ENCODE measurements at places on chromosomes 4 and X. TPM values are rescaled to one million over a fixed set of nuclear protein-coding genes. Genes with fewer than 3 reads are reported as not detected.
A peak's percentile ranks its signal among the peaks of the same experiment; 100 is the strongest.

Gene MECP2
- 57.8 TPM for total RNA-seq

- peaks cover 2% of the 10 kb centered on the region for H3K36me3 ChIP-seq
- peaks cover 27% of the 10 kb centered on the region for H3K4me1 ChIP-seq
- H3K4me3 ChIP-seq, result peak within 1 kb of the TSS; percentile 88
- H3K27me3 ChIP-seq, result no peaks in the 10 kb centered on the region
- DNase-seq, result peak; percentile 80
Observed at GRCh38 chrX:54495814-54496516, at the start of gene FGD1. Gene FGD1 (minus strand): TSS chrX:54496234. CDS start chrX:54495432, 802 bp downstream.

DNA sequence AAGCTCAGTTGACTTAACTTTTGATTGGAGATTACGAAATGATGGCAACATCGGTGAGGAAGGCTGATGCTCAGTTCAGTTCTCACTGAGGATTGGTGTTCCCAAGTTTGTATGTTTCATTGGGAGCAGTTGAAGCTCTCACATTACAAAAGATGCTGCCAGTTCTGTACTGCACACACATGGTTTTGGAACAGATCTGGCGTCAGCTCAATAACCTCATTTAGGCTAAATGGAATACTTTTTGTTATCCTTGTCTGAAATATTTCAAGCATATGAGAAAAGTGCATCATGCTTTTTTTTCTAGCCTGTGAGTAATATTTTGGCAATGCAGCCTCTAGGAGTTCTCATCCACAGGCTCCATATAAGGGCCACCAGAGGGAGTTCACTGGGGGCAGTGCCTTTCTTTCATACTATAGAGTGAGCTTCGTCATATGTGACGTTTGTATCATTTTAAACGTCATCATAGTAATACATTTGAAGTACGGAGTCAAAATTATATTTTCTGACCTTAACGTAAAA, 4.1 kb downstream of the ENPEP start:
- peak overlapping the region; percentile 49 for H3K27ac ChIP-seq
- H3K27me3 ChIP-seq, result no peaks in the 10 kb centered on the region
- no peak overlapping the region for H3K4me3 ChIP-seq
- H3K36me3 ChIP-seq, result no peaks in the 10 kb centered on the region
- DNase-seq, result no peak

GRCh38 chr4:64174247-64174882, 234.9 kb downstream of the TECRL start:
- no peaks in the 10 kb centered on the region for H3K4me1 ChIP-seq
- H3K27ac ChIP-seq, result no peak overlapping the region
- no peaks in the 10 kb centered on the region for H3K27me3 ChIP-seq
- no peak overlapping the region for H3K4me3 ChIP-seq

Gene ADGRG2
- total RNA-seq, result 1.0 TPM

Gene LNX1
- total RNA-seq, result 14.0 TPM

Gene DCAF4L1
- not detected for total RNA-seq

Gene FAM184B
- not detected for total RNA-seq

DNA sequence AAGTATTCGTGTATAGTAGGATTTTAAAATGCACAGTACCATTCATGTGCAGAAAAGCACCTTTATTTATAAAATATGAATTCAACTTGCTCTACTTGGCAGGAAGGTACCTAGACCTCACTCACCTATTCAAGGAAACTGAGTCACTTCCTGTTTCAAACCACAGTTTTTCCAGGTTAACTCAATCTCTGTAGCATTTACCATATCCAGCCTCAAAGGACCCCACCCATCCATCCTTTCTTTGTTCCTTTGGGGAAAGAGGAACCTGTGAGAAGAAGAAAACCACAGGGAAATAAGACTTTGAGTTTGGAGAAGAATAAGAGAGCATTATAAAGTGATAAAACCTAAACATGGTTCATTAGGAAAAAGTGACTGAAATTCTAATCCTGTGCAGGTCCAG, 250.7 kb downstream of the CBR4 start:
- no peak overlapping the region for H3K27ac ChIP-seq
- H3K36me3 ChIP-seq, result peaks cover 37% of the 10 kb centered on the region
- no peaks in the 10 kb centered on the region for H3K27me3 ChIP-seq
- no peak overlapping the region for H3K4me3 ChIP-seq
- H3K4me1 ChIP-seq, result peaks cover 1% of the 10 kb centered on the region

GRCh38 chr4:78863991-78864390, 75.2 kb downstream of the PAQR3 start:
- H3K27me3 ChIP-seq, result no peaks in the 10 kb centered on the region
- H3K36me3 ChIP-seq, result peaks cover 6% of the 10 kb centered on the region
- peaks cover 1% of the 10 kb centered on the region for H3K4me1 ChIP-seq
- no peak overlapping the region for H3K4me3 ChIP-seq
- no peak for DNase-seq

Gene EREG
- total RNA-seq, result 0.22 TPM

DNA sequence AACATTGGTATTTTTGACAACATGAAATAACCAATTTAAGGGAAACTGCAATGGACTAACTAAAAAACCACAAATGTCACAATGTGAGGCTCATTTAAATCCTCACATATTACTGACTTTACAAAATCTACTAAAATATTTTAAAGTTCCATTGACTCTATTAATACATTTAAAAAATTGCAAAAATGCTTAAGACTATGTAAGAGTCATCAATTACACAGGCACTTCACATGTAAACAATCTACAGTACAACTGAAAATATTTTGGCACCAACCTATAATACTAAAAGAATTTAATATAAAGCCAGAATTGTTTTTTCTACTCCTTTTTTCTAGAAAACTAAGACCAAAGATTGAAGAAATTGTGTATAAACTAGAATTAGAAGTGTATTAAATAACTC, 76.8 kb upstream of the RBMXL3 start:
- peaks cover 41% of the 10 kb centered on the region for H3K36me3 ChIP-seq
- no peaks in the 10 kb centered on the region for H3K27me3 ChIP-seq
- no peak overlapping the region for H3K4me3 ChIP-seq
- H3K27ac ChIP-seq, result no peak overlapping the region

Gene SPP1
- 30.3 TPM for total RNA-seq

DNA sequence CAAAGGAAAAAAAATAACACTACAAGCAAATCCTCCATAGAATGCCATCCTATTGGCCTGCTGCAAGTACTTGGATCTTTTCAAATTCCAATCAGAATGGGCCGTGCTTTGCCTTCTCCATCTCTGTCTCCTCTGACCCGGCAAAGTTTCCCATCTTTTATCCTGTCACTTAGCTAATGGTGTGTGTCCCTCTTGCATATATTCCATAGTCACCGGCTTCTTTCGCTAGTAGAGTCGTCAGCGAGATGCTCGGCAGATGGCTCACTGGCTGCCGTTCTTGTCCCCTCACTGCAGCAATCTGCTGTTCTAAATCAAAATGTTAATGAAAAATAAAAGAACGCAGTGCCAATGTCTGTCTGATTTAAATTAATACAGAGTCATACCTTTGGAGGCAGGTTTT, 22.1 kb downstream of the GRIA3 start:
- no peak overlapping the region for H3K27ac ChIP-seq
- no peaks in the 10 kb centered on the region for H3K27me3 ChIP-seq
- DNase-seq, result no peak
- H3K4me3 ChIP-seq, result no peak overlapping the region
- no peaks in the 10 kb centered on the region for H3K36me3 ChIP-seq

DNA sequence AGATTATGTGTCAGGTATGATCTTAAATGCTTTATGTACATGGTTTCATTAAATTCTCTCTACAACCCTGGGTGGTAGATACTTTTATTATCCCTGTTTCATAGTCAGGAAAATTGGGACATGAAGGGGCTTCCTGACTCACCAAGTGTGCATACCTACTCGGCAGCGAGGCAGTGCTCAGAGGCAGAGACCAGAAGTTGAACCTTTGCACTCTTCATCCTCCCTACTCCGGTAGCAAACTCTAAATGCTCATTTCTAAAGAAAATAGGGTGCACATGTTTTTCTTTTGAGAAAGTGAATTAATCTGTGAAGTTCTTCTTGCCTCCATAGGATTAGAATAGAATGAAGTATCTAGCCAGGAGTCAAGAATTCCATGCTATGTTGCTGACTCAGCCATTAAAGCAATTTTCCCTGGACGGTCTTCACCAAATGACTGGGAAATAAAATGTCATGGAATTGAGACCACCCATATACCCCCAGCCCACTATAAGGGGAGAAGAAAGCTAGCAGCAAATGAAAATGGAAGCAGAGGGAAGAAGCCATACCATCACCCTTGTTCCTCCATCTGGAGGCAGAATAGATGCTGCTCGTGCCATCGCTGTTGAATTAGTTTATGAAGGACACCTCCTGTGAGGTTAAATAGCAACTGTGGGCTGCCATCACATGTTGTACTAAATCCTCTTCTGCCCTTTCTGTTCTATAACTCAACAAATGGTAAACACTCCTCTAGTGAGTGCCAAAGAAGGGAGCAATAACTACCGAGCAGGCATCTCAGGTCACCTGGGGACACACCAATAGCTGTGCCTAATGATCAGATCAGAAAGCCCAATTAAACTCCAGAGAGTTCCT, 355.4 kb downstream of the CAMK2D start:
- no peak for DNase-seq
- no peaks in the 10 kb centered on the region for H3K36me3 ChIP-seq
- no peaks in the 10 kb centered on the region for H3K27me3 ChIP-seq
- no peaks in the 10 kb centered on the region for H3K4me1 ChIP-seq
- no peak overlapping the region for H3K27ac ChIP-seq
- H3K4me3 ChIP-seq, result no peak overlapping the region

Gene USP51
- total RNA-seq, result 5.1 TPM

GRCh38 chr4:99868126-99868596, 26.1 kb downstream of the LAMTOR3 start:
- peak overlapping the region; percentile 13 for H3K27ac ChIP-seq
- H3K4me3 ChIP-seq, result no peak overlapping the region
- DNase-seq, result peak; percentile 42

DNA sequence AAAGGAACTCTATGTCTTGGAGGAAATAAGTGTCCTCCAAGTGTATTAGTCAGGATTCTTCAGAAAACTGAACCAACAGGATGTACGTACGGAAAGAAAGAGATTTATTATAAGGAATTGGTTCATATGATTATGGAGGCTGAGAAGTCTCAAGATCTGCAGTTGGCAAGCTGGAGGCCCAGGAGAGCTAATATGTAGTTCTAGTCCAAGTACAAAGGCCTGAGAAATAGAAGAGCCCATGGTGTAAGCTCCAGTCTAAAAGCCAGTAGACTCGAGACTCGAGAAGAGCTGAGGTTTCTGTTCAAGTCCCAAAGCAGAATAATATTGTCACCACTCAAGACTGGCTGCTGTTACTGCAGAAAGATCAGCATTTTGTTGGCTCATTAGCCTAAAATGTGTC, 65.3 kb upstream of the EFNB1 start:
- peaks cover 18% of the 10 kb centered on the region for H3K27me3 ChIP-seq
- no peaks in the 10 kb centered on the region for H3K36me3 ChIP-seq
- H3K4me1 ChIP-seq, result no peaks in the 10 kb centered on the region

Gene NALF2
- total RNA-seq, result 0.11 TPM

Gene TMEM35A
- total RNA-seq, result 6.2 TPM

GRCh38 chrX:13750812-13751211, 16.3 kb downstream of the OFD1 start:
- peaks cover 9% of the 10 kb centered on the region for H3K36me3 ChIP-seq
- no peaks in the 10 kb centered on the region for H3K27me3 ChIP-seq
- no peaks in the 10 kb centered on the region for H3K4me1 ChIP-seq
- H3K4me3 ChIP-seq, result no peak overlapping the region
- no peak overlapping the region for H3K27ac ChIP-seq

GRCh38 chr4:3375688-3376087, 66.1 kb upstream of the HGFAC start:
- H3K36me3 ChIP-seq, result peaks cover 28% of the 10 kb centered on the region
- no peaks in the 10 kb centered on the region for H3K27me3 ChIP-seq
- no peak overlapping the region for H3K4me3 ChIP-seq
- no peak overlapping the region for H3K27ac ChIP-seq

Gene GSX2
- total RNA-seq, result not detected

Gene GIMD1
- not detected for total RNA-seq

Gene GAGE12E
- not detected for total RNA-seq

Gene PKD2
- total RNA-seq, result 65.5 TPM

Gene FHIP1A
- 13.9 TPM for total RNA-seq

DNA sequence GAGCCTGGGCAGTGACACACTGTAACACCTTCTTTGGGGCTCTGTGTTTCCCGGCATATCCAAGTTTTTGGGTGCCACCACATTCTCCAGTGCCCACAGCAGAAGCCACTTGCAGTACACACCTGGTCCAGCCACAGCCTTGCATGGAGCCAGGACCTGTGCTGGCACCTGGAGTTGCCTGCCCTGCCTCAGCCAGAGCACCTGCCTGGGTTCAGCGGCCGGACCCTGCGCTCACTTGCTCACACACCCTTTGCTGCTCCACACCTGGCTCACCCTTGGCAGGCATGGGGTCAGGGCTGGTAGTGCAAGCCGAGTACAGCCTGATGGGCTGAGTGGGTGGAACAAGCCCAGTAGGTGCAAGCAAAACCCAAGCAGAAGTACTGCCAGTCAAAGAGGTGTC, 1511.1 kb downstream of the TECRL start:
- H3K27ac ChIP-seq, result no peak overlapping the region
- H3K27me3 ChIP-seq, result no peaks in the 10 kb centered on the region
- no peaks in the 10 kb centered on the region for H3K4me1 ChIP-seq
- no peak overlapping the region for H3K4me3 ChIP-seq
- DNase-seq, result no peak

DNA sequence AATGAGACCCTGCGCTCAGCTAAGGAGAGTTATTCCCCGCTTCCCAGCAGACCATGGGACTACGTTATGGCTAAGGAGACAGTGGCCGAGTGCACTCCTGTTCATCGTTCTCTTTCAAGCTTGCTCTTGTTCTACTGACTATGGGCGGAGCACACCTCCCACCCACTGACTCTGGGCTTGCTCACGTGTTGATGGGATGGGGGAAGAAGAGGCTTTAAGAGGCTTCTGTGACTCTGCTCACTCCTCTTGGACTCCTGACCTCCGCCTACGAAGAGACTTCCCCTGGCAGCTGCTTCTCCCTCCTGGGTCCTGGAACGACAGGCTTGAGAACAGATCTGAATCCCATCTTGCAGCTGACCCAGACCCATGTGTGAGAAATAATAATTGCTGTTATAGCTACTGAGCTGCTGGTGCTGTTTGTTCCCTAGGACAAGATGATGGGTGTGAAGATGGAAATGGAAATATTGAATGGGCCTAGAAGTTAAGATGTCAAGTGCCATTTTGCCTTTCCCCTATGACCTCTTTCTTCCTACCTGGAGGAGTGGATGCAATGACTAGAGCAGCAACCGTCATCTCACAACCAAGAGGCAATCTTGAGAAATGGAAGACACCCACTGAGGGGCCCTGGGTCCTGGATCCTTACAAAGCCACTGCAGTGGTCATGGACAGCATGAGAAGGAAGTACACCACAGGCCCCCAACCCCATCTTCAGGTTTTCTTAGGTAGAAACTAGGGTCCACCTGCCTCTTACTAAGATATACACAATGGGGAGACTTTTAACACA, 38.7 kb upstream of the IRAK1 start:
- no peak overlapping the region for H3K27ac ChIP-seq
- DNase-seq, result no peak
- H3K4me1 ChIP-seq, result no peaks in the 10 kb centered on the region
- H3K4me3 ChIP-seq, result no peak overlapping the region
